NAMALWA (cell line): ENCODE measurements at places on chromosomes 5 and 9.

GRCh38 chr5:169695919-169696490 is 58.9 kb downstream of the DOCK2 start:
- DNase-seq: no peak

DNA sequence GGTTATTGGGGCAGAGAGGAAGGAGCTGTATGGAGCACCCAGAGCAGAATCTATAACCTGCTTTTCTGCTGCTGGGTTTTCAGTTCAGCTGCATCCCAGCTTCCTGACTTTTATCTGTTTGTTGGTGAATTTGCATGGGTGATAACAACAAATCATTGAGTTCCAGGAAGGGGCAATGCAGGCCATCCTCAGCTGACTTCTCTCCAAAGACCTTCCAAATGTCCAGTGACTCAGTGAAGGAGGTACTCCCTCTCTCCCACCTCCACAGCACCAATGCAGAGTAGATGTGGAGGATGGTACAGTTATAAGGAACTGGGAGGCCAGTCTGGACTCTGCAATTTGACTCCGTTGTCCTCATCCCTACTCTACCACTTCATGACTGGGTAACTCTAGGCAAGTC is 1.6 kb upstream of the TXN start:
- no peak for DNase-seq

GRCh38 chr9:22064957-22065356 is 55.9 kb upstream of the CDKN2B start:
- no peak for DNase-seq

GRCh38 chr5:81290146-81290545 is 11.2 kb upstream of the ZCCHC9 start:
- DNase-seq: no peak

DNA sequence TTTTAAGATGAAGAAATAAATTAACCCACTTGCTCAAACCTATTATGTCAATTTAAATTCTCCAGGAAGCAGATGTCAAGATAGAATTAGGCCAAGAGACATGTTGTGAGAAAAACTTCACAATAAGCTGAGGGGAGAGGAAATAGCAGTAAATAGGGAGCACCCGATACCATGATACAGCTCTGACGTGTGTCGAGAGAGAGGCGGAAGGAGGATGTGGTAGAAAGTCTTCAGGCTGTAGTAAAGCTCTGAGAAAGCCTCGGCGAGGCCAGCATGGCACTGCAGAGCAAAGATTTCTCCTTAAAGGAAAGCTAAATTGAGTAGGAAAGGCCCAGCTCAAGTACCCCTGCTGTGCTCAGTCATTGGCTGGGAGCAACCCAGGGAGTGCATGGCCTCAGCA is 6.0 kb upstream of the PUM3 start:
- DNase-seq: no peak

GRCh38 chr5:97601651-97602050 is 418.6 kb upstream of the RIOK2 start:
- DNase-seq: no peak

- DNase-seq: no peak
Measured at GRCh38 chr9:115104908-115105307, 13.0 kb downstream of the TNC start.

- no peak for DNase-seq
Measured at GRCh38 chr9:85064811-85065371, 395.4 kb downstream of the NTRK2 start.

- DNase-seq: peak; percentile 33
Measured at GRCh38 chr9:110255463-110256379, 586 bp downstream of the TXN start.

GRCh38 chr5:11390291-11390767 is 513.9 kb downstream of the CTNND2 start:
- DNase-seq: no peak

- DNase-seq: no peak
Measured at GRCh38 chr5:161548487-161549094, 2.1 kb upstream of the GABRB2 start.

- peak; percentile 59 for DNase-seq
Measured at GRCh38 chr5:38420691-38421390, 135.6 kb downstream of the LIFR start.

GRCh38 chr9:74358959-74359358 is 138.2 kb upstream of the RORB start:
- DNase-seq: no peak

DNA sequence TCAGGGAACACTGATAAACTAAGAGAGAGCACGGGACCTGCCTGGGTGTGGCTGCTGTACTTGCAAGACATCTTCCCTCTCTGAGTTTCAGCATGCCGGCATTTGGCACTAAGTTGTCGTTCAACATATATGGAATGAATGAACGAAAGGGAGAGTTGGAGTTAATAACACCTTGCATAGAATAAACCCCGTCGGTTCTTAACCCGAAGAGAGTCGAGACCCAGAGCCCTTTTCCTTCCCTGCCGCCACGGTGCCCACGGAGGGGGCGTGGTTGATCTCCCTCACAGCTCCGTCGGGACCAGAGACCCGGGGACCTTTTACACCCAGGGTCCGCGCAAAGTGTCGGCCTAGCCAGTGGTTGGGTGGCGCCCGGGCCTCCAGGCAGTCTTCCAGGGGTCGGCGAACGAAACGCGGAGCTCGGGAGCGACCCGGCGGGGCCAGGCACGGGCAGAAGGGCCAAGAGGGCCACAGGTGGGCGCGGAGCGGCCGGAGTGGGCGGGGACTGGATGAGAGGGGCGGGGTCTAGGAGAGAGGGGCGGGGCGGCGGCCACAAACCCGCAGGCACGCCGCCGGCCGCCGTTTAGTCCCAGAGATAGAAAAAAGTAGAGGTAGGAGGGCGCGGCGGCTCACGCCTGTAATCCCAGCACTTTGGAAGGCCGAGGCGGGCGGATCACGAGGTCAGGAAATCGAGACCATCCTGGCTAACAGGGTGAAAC is 735 bp upstream of the RPL26L1 start:
- DNase-seq: peak; percentile 70

- DNase-seq: no peak
Measured at GRCh38 chr9:124478354-124478753, 28.1 kb downstream of the ADGRD2 start.

DNA sequence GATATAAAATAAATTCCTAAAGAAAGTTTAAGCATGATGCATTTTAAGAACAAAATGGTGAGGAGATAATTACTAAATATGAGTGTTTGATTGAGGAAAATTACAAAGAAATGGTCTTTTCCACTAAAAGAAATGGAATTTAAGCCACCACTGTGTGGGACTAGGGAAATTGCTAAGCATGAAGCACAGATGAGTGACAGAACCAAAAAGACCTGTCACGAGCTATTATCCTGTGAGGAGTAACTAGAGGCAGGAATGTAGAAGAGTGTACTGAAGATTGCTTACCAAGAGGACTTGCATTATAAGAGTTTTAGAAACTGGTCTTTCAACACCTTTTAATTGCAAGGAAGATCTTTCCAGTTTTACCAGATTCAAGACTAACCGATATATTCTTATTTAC is 193.6 kb upstream of the PRR16 start:
- no peak for DNase-seq

- no peak for DNase-seq
Measured at GRCh38 chr9:89448381-89448780, 49.5 kb downstream of the SEMA4D start.

DNA sequence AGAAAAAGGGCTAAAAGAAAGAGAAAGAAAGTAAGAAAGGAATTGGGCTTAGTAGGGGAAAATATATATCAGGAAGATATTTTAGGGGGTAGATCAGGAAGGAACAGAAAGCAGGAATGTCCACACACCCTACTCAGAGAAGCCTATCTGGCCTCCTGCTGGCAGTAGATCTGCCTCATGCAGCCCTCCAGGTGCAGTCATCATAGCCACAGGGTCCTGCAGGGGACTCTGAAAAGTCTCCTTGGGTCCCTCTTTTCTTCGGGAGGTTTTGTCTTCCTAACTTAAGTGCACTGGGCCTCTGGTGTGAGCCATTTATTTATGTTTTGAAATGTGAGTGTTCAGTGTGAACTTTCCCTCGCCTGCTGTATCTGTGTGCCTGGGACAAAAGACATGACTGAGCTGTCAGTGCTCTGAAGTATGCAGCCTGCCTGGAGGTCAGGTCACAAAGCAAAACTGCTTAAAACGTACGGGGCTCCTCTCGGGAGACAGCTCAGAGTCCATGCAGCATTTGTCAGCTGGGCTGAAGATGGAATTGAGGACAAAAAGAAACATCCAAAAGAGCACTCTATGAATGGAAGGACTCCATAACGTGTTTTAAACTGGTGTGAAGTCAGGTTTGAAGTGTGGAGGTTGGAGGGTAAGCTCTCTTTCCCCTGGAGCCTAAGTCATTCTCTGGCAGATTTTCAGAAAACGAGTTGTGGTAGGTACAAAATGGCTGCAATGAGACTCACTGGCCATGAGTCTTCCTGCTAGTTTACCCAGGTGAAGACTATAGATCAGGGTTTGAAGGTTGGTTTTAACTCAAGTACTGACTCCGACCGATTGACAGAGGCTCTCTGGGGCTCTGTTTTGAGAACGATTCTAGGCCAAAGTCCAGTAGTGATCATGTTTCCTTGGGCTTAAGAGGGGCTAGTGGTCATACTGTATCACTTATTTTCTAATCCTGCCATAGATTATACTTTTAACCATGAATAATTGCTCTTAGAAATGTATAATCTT is 151.8 kb upstream of the GDNF start:
- DNase-seq: no peak

GRCh38 chr9:76603931-76604570 is 145.1 kb downstream of the GCNT1 start:
- DNase-seq: no peak

DNA sequence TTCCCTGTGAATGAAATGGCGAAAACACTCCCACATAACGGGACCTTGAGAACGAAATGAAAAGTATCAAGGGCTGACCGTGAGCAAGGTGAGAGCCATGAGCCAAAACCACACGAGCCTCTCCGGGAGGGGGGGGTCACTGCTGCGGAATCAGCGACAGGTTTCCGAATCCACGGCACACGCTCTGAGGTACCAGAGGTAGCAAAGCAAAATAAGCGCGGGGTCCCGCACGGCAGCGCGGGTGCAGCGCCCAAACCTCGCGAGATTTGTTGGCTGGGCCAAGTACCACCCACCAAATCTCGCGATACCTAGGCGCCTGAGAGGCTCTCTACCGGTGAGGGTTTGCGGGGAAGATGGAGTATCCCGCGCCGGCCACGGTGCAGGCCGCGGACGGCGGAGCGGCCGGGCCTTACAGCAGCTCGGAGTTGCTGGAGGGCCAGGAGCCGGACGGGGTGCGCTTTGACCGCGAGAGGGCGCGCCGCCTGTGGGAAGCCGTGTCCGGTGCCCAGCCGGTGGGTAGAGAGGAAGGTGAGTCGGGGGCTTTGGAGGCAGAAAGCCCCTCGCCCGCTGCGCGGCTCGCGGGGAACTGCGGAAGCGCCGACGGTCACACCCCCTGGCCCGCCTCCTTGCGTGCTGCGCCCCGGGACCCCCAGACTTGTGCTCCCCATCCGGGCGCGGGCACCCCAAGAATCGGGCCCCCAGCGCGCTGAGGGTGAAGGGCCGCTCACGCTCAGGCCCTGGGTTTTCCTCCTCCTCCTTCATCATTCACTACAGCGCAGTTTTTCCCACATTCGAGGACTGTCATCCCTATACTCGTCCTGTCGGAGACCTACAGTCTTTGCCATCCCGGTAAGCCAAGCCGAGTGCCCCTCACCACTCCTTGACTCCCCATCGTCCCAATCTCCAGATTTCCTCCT is at the start of gene ZNF346:
ZNF346 (plus strand) TSS at position 311 of the 917 bp plus-strand sequence; CDS start at position 354, 43 bp downstream.
- peak; percentile 98 for DNase-seq

DNA sequence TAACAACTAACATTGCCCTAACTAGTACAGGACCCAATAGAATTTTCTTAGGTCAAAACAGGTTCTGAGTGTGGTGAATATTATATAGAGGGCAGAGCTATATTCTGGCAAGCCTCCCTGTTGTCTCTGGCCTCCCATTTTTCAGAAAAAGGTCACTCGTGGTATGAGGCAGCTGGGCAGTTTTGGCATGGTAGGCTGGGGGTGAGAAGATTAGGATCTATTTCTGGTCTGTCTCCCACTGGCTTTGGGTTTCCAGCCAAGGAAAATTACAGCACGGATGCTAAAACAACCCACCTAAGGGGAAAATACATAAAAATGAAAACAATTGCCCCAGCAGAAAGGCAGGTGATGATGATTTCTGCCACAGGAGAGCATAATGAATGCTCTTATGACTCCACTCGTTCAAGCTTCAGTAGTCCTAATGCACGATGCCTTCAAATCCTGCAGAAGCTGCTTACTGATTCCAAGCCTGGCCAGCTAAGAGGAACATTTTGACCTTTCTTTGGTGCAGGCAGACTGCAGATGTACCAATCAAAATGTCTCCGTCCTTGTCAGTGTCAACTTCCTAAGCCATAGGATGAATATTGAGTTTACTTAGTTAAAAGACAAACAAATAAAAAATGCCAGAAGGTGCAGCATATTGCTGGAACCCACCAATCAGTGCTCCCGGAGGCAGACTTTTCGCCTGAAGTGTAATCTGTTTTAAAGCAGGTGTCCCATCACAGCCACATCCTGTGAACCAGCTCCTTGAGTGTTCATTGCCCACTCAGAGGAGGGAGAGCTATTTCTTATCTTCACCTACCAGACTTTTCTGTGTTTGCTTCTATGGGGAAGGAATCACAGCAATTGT is 435.4 kb downstream of the ZSWIM6 start:
- DNase-seq: no peak

DNA sequence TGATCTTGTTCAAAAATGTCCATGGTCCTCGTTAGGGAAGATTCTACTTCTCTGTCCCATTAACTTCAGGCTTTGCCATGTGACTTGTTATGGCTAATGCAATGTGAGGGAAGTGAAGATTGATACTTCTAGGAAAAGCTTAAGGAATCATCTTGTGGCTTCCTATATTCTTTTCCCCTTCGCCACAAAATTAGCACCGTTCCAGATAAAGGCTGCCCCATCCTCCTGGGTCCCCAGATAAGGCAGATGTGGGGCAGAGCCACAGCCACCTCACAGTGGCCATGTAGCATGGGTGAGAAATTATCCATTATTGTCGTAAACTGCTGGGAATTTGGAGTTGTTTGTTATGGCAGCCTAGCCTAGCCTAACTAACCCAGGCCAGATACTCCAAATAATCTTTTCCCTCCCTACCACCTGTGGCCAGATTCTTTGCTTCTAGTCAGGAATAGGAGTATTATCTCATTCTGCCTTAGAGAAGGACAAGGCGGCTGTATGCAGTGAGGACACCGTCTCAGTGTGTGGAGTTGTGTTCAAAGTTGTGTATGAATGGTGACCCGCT is 31.9 kb upstream of the BOD1 start:
- DNase-seq: no peak

DNA sequence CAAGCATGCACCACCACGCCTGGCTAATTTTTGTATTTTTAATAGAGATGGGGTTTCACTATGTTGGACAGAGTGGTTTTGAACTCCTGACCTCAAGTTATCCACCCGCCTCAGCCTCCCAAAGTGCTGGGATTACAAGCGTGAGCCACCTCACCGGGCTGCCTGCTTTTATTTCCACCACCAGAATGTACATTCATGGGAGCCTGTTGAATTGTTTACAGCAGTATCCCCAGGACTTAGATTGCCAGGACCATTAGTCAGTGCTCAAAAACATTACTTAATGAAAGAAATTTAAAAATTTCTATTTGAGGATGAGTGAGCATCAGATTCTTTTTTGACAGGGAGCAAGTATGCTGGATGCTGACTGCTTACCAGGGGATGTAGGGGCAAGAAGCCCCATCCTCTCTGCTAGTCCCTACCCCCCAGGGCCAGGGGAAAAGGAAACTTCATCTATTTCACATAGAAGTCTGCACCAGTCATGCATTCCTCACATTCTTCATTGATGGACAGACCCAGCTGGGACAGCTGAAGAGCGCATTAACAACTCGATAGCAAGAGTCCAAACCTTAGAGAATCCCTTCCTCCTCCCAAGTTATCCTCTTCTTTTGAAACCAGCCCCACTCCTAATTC is 10.3 kb upstream of the RGMB start:
- no peak for DNase-seq

- DNase-seq: no peak
Measured at GRCh38 chr9:115350548-115350947, 232.6 kb upstream of the TNC start.

GRCh38 chr9:127697575-127697974 is 9.2 kb upstream of the CFAP157 start:
- DNase-seq: no peak
